ENCODE measurements at places on chromosomes 16 and 17.
A peak's percentile ranks its signal among the peaks of the same experiment; 100 is the strongest.

- DNase-seq, result no peak
These were observed 12.9 kb downstream of the RPGRIP1L start for GRCh38 chr16:53690771-53691170.

- no peak for DNase-seq
These were observed 54.1 kb upstream of the CREBBP start for GRCh38 chr16:3934491-3935181.

GRCh38 chr16:27801289-27801945, 251.5 kb downstream of the KATNIP start:
- DNase-seq, result no peak

GRCh38 chr16:19382887-19383816, 34.5 kb upstream of the TMC5 start:
- DNase-seq, result no peak

DNA sequence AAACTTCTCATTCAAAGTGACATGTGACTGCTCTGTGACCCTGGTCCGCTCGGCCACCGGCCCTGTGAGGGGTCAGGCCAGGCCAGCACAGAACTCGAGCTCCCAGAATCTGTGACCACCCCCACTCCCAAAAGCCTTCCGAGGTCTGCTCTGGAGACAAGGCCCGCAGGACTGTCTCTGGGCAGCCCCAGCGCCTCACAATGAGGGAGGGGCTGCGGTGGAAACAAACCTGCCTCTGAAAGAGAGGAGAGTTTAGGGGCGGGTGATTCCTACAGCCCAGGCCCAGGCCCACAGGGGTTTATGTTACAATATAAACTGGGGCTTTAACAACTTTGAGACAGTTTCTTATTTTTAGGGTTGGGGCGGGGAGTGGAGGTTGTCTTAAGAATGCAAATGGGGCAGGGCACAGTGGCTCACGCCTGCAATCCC, 19.9 kb downstream of the IGFBP4 start:
- DNase-seq, result no peak

- no peak for DNase-seq
These were observed 432.5 kb downstream of the RBFOX1 start for GRCh38 chr16:7765079-7765550.

DNA sequence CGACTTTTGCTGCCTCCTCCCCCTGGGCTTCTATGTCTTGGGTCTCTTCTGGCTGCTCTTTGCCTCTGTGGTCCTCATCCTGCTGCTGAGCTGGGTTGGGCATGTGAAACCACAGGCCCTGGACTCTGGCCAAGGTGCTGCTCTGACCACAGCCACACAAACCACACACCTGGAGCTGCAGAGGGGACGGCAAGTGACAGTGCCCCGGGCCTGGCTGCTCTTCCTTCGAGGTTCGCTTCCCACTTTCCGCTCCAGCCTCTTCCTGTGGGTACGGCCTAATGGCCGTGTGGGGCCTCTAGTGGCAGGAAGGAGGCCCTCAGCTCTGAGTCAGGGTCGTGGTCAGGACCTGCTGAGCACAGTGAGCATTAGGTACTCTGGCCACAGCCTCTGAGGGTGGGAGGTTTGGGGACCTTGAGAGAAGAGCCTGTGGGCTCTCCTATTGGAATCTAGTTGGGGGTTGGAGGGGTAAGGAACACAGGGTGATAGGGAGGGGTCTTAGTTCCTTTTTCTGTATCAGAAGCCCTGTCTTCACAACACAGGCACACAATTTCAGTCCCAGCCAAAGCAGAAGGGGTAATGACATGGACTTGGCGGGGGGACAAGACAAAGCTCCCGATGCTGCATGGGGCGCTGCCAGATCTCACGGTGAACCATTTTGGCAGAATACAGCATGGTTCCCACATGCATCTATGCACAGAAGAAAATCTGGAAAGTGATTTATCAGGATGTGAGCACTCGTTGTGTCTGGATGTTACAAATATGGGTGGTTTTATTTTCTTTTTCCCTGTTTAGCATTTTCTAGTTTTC, 2.3 kb downstream of the GP1BA start:
- DNase-seq, result no peak

- no peak for DNase-seq
These were observed 23.6 kb downstream of the SREBF1 start for GRCh38 chr17:17813055-17813724.

DNA sequence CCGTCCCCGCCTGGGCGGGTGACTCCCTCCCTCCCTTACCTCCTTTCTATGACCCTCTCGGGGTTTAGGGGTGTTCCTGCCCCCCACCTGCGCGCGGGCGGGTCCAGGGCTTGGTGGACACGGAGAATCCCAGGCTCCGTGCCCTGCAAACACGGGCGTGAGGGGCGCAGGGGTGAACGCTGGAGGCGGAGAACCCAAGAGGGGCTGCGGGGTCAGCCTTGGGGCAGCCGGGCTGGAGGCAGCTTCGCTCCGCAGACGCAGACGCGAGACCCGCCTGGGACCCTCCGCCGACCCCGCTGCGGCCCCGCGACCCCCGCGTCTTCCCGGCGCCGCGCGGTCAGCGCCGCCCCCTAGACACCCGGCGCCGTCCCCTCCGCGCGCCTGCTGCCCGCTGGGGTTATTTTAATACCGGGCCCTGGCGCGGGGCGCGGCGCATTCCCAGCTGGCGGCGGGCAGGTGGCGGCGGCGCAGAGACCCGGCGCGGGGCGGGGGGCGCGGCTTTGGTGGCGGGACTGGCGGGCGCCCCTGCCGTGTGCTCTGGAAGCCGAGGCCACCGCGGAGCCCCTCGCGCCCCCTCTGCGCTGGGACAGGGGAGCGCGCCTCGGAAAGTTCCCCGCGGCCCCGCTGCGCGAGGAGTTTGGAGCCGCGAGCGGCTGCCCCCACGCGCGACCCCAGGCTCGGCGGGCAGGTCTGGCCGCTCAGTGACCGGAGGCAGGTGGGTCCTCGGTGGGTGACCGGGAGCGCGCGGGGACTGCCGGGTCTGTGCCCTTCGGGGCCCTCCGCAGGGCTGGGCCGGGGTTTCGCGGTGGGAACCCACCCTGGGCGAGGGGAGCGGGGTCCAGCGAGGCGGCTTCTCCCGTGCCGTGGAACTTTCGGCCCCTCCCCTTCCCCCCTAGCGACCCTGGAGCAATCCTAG, at the start of gene UTS2R:
Gene UTS2R, plus strand, starts transcription at position 433 of the 916 bp plus-strand sequence. CDS start 2,560 bp downstream, outside the sequence.
- no peak for DNase-seq

DNA sequence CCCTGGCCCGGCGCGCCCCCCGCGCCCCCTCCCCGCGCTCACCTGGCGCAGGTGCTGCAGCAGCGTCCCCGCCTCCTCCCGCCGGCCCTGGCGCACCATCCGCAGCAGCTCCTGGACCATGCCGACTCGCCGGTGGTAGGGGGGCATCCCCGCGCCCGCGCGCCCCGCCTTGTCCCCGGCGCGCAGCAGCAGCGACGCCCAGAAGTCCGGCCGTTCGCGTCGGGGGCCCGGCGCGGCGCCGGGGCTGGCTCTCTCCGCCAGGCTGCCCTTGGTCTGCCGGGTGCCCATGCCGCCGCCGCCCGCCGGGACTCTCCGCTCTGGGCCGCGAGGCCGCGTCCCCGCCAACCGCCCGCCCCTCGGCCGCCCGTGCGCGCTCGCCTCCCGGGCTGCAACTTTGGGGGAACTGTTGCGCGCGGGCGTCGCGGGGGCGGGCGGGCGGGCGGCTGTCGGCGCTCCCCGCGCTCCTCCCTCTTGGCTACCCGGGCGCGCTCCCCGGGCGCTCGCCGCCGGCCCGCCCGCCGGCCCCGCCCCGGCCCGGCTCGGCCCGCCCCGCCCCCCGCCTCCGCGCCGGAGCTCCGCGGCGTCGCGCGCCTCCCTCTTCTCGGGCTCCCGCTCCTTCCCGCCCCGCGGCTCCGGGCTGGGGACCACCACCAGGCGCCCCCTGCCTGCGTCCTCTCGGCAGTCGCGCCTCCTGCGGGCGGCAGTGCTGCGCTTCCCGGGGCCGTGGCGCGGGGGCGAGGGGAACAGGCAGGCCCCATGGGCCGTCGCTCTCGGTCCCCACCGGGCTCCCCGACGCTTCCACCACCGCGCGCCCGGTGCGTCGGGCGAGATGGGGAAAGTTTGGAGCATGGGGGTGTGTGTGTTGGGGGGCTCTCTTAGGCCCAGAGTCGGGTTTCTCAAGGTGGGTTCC, at the start of gene LRRC75A:
Gene LRRC75A, minus strand, starts transcription at position 491 of the 910 bp plus-strand sequence. Its CDS starts 203 bp downstream, at position 288.
- peak; percentile 14 for DNase-seq

GRCh38 chr16:76932541-76933211, 258.3 kb upstream of the MON1B start:
- DNase-seq, result no peak

- DNase-seq, result no peak
These were observed 412.0 kb upstream of the GOT2 start for GRCh38 chr16:59146140-59146539.
